ENCODE measurements at places on chromosomes 12 and 14. TPM values are rescaled to one million over a fixed set of nuclear protein-coding genes. Genes with fewer than 3 reads are reported as not detected.

RAB35 gene
- 58.7 TPM for total RNA-seq

DNA sequence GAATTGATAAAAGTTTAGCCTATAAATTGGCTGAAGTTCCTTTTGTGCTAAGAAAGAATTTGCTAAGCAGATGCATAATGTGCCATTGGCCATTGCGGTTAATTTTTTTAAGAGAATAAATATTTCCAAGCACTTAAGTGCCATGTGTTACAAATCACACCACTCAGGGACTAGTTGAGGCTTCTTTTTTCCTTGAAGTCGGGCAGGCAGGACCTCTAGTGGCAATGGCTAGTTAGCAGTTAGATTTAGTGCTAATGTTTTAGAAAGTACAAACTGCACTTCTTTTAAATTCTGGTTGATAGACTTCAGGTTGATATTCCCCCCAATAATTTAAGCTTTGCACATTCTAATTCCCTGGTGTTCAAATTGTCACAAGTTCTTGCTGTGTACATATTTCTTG lies 294.3 kb downstream of the APAF1 start:
- DNase-seq = no peak

SLC10A1 gene
- total RNA-seq = not detected

GAS2L3 gene
- total RNA-seq = 15.1 TPM

ZDHHC22 gene
- not detected for total RNA-seq

FLVCR2 gene
- 28.6 TPM for total RNA-seq

DNA sequence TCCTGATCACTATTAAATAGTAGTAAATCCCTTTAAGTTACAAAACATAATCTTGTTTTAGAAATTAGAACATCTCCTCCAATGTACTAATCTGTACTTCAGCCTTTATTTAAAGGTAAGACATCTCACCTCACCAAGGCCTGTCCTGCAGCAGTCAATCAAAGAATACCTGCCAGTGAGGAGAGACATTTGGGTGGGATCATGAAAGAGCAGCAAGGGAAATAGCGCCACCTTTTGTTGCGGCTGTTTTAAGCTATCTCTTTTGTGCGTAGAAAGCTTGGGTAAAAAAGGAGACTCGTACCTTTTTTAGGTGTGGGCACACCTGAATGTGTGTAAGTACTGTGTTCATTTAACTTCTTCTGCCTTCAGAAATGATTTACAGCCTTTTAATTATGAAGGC lies 117.8 kb upstream of the TMTC1 start:
- DNase-seq = no peak

DNA sequence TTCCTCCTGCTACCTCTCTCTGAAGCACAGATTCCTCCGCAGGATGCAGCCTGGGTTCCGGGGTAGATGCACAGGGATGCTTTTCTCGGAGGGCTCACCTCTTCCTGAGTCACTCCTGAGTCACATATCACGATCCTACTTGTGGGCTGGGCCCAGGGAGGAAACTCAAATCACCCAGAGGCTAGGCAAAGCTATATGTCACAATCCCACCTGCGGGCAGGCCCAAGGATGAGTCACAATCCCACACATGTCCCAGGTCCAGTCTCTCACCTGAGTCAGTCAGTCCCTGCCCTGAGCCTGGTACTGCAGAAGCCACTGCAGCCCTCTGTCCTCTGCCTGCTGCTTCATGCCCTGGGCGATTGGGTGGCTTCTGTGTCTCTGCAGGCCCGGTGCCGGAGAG lies 149.0 kb upstream of the GSC start:
- no peak for DNase-seq

RND1 gene
- 7.1 TPM for total RNA-seq

- DNase-seq = no peak
These were observed 18.3 kb downstream of the MTRFR start for GRCh38 chr12:123251403-123252076.

- peak; percentile 76 for DNase-seq
These were observed 624.9 kb downstream of the DIO2 start for GRCh38 chr14:79586416-79586815.

MFAP5 gene
- 2.8 TPM for total RNA-seq

- DNase-seq = no peak
These were observed 69.9 kb upstream of the FOXN3 start for GRCh38 chr14:89486961-89487360.

DNA sequence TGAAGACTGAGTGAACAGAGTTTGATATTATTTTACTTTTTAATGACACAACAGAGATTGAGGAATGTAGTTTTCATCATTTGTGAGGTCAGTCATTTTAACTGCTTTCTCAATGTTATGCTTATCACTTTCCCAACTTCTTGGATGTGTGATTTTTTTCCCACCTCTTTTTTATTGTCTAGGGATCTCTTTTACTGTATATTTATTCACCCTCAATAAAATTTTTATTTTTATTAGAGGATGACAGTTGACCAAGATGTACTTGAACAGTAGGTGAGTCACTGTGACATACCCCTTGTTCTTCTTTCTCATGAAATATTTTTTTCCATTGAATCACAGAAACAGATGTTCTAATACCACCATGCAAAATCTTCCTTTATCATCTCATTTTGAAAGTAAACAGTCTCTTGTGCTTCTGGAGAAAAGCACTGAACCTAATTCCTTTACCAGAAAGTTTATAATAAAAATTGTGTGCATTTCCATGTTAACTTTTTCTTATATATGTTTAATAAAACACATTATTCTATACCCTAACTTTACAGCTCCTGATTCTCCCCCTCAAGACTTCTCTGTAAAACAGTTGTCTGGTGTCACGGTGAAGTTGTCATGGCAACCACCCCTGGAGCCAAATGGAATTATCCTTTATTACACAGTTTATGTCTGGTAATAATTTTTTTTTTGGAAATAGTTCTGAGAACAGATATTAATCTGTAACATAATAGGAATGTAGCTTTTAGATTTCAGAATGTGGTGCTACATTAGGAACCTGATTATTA lies 65.9 kb downstream of the PTPRQ start:
- DNase-seq = no peak

GRCh38 chr12:48744251-48745008 lies 27.9 kb upstream of the CCNT1 start:
- no peak for DNase-seq

DNA sequence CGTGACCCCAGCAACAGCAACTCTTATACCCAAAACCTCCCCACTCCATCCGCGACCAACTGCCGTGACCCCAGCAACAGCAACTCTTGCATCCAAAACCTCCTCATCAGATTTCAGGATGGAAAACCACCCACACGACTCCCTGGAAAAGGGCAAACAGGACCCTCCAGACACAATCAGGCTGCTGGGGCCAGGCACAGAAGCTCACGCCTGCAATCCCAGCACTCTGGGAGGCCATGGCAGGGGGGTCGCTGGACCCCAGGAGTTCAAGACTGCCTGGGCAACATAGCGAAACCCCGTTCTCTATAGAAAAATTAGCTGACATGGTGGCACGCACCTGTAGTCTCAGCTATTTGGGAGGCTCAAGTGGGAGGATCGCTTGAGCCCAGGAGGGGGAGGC lies 19.7 kb downstream of the PGAM5 start:
- no peak for DNase-seq

INF2 gene
- 117 TPM for total RNA-seq

ZNF385A gene
- total RNA-seq = 26.6 TPM

DNA sequence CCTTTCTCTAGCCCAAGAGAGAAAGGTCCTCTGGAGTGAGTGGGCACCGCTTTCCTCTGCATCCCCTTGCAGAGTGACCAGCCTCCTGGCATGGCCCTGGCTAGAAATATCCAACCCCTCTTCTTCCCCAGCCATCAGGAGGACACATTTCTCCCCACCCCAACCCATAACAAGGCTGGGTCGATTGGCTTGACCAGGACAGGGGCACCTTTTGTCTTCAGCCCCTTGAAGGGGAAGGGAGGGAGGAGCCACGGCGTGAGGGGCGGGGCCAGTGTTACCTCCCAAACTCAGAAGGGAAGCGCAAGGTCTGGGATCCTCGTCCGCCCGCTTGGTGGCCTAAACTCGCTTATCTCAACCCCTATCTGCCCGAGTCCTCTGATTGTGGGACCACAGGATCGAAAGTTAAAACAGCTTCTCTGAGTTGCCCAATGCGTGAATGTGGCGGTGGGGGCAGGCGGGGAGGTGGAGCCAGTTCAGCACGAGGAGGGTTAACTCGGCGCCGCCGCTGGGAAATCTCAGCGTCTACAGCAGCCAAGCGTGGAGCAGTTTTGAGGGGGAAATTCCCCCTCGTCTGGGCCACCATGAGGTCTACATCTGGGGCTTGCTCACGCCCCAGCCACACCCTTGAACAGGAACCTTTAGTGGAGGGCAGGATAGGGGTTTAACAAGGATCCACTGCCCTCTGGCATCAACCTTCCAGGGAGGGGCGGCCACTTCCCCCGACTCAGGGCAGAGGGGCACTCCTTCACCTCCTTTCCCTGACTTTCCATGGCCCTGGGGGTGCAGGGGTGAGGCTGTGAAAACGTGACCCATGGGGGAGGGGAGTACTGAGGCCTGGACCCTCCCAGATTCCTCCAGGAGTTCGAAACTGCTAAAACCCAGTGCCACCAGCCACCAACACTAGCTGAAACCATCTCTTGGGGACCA lies 795 bp downstream of the STAT6 start:
- DNase-seq = peak; percentile 87

DNA sequence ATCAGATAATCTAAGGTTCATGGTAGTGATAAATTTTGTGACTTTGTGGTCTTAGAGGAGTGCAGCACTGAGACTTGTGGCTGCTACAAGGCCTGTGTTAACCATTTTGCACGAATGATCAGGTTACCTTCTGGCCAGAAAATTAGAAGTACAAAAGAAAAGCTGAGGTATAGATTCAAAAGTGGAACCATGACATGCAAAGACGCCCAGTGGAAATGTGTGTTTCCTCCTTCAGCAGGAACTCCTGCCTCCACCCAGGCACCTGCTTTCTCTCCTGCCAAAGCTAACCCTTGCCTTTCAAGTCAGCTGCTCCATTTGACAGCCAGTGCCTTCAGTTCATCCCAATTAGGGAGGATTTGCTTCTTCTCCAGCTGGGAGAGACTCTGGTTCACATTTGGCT lies 10.1 kb downstream of the PDE6H start:
- DNase-seq = no peak

BHLHE41 gene
- 104 TPM for total RNA-seq

DNA sequence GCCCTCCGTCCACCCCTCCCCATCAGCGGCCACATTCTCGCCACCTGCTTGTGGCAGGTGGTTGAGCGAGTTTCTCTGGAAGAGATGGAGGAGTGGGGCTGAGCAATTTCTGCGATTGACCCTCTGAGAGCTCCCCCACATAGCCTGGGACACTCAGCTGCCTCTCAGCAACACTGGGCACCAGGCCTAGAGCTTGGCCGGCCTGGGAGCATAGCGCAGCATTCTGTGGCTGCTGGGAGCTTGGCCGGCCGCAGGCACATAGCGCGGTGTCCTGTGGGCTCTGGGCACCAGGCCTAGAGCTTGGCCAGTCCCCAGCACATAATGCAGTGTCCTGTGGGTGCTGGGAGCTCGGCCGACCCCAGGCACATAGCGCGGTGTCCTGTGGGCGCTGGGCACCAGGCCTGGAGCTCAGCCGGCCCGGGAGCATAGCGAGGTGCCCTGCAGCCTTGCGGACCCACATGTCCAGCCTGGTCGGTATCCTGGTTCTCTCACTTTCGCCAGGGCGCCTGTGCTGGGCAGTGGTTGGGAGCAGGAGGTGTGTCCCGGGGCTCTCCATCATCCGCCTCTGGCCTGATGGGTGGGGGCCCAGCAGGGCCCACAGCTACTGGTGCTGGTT lies 43.8 kb downstream of the LRCOL1 start:
- DNase-seq = no peak

ITPR2 gene
- 50.8 TPM for total RNA-seq

PRR4 gene
- 1.7 TPM for total RNA-seq
